ENCODE measurements at places on chromosomes 12 and 14.

DNA sequence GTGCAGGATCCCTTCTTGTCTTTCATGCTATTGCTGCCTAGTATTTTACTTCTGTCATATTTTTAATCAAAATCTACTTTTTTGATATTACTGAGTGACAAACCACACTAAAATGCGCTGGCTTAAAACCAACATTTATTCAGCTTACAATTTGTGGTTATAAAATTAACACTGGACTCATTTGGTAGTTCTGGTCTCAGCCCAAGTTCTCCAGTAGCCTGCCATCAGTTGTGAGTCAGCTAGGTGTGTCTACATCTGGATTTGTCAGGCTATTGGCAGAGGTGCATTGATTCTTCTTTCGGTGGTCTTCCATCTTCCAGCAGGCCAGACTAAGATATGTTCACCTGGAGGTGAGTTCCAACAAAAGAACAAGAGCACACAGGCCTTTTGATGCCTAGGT is 765.1 kb upstream of the FBXO33 start:
- DNase-seq: no peak

DNA sequence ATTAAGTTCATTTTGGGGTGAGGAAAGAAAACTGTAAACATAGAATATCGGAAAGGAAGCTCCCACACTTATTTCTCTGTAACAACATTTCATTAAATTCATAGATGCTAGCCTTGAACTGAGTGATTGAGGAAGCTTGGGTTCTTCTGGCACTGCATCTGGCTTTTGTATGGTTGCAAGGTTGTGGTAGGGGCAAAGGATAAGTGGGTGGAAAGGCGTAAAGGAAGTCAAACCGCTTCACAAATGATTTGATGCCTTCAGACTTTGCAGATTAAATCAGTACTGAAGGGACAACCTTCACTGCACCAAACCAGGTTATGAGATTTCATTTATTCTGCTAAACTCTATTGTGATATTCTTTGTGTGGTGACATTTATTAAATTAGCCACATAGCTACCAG is 28.1 kb upstream of the PAX9 start:
- DNase-seq: no peak

DNA sequence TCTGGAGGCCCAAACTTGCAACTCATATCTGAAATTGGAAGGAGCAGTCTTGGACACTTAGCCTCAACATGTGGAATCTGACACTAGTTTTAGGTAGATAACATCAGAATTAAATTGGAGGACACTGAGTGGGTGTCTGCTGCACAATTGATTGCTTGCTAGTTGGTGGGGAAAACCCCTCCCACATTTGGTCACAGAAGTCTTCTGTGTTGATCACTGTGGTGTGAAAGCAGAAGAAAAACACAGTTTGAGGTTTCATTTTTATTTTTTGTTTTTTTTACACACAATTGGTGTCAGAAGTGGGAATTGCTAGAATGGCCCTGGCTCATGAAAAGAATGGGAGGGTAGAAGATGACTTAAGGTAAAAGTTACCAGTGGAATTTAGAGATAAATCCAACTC is 78.0 kb upstream of the CD163 start:
- no peak for DNase-seq

DNA sequence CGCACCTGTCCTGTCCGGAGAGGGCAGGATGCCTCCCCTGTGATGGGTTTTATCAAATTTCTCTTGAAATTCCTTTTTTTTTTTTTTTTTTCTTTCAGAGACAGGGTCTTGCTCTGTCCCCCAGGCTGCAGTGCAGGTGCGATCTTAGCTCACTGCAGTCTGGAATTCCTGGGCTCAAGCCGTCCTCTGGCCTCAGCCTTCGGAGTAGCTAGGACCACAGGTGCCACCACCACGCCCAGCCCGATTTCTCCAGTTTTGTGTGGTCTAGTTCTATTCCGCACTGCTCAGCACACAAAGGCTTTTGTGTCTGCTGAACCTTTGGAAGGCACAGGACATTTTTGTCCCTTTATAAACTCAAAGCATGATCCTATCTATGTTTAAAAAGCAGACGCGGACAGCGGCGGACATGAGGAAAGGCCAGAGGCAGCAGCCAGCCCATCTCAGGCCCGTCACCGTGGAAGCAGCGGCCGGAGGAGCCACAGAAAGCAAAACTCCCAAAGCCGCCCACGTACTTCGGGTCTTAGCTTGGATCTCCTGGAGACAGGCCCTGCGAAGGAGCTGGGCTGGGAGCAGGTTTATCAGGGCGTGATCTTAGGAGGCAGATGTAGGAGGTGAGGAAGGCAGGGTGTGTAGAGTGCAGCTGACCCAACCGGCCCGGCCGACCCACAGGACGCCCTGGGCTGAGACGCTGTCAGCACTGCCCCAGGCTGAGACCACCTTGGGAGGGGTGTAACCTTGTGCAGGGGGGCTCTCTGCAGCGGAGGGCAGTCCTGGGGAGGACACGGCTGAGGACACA is 30.9 kb upstream of the FBRSL1 start:
- DNase-seq: no peak

GRCh38 chr12:89328151-89329030 is 23.9 kb downstream of the DUSP6 start:
- DNase-seq: no peak

DNA sequence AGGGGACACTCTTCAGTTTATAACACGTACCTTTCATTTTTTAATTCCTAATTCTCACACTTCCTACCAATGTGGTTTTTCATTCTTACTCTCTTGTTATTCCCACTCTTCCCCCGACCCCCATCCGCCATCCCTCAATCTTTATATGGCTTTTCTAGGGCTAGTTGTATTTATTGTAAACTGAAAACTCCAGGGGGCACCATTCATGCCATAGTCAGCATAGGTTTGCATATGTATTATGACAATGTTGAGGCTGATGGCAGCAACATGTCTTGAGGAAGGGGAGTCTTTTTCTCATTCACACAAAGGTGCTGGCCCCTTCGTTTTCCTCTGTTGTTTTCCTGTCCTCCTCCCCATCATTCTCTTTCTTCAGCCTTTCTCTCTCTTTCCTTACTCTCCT is 27.7 kb upstream of the LTA4H start:
- DNase-seq: peak; percentile 59

DNA sequence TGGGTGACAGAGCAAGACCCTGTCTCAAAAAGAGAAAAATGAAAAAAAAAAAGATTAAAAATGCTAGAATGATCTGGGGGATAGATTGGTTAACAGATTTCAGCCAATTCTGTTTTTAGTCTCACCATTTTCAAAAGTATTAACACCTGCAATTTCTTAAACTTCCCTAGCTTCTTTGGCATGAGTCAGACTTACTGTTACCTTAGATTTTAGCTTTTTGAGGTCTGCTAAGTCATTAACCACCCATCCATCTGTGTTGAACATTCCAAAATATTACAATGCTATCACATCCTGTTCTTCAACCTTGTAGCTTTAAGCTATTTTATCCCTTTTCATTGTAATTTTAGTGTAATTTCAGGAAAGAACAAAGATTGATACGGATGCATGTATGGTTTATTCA is 59.3 kb downstream of the PPP1R13B start:
- DNase-seq: no peak

GRCh38 chr12:125093681-125094330 is 28.6 kb downstream of the AACS start:
- no peak for DNase-seq

GRCh38 chr12:57404966-57405640 is 25.7 kb downstream of the R3HDM2 start:
- DNase-seq: no peak

DNA sequence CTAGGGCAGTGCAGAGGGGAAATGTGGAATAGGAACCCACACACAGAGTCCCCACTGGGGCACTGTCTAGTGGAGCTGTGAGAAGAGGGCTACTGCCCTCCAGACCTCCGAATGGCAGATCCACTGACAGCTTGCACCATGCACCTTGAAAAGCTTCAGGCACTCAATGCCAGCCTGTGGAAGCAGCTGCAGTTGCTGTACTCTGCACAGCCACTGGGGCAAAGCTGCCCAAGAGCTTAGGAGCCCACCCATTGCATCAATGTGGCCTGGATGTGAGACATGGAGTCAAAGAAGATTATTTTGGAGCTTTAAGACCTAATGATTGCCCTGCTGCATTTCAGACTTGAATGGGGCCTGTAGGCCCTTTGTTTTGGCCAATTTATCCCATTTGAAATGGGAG is 21.7 kb upstream of the CCDC88C start:
- no peak for DNase-seq

GRCh38 chr14:67734675-67735074 is 33.0 kb downstream of the RDH12 start:
- no peak for DNase-seq

- no peak for DNase-seq
These were observed 206.4 kb upstream of the GRIP1 start for GRCh38 chr12:66885115-66885875.

DNA sequence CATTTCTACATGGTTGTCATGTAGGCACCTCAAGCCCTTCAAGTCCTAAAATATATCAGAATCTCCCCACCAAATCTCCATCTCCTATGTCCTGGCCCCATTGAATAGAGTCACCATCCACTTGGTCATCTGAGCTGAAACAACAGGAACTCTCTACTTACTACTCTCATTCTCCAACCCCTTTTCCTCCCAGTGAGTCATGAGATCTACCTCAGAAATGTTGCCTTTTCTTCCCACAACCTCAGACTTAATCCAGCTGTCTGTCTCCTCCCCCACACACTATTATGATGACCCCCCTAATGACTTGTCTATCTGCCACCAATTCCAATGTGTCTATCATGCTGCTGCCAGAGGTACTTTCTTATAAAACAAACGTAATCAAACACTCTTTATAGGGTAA is 72.3 kb upstream of the TMEM263 start:
- no peak for DNase-seq

DNA sequence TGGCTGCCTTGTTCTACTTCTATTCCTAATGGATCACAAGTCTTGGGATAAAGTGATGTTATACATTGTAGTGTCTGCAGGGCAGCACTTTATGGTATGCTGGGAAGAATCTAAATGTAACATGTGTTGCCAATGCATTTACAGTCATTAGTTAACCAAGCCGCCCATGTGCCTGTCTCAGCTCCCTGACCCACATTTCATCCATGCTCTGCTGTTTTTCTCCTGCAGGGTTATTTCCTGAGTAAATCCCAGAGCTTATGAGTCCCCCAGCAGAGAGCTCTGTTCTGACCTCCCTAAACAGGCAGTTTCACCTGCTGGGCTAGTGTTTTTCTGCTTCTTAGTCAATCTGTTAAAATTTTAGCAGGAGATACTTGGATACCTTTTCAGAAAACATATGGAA is 4.4 kb upstream of the TMTC2 start:
- no peak for DNase-seq

GRCh38 chr14:33910435-33910834 is 40.4 kb downstream of the EGLN3 start:
- DNase-seq: no peak

DNA sequence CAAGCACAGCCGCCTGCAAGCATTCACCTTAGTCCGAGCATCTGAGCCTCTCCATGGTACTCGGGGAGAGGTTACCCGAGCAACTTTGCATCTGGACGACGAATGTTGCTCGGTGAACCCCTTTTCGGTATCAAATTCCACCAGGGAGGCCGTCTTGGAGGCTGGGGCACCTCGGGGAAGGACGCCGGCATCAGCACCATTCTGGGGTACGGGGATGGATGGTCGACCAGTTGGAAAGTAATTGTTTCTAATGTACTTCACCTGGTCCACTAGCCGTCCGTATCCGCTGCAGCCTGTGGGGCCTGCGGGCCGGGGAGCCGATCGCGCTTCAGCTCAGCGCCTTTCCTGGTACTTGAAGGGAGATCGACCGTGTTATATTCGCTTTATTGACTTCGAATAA is 161.7 kb upstream of the RTL1 start:
- DNase-seq: no peak

DNA sequence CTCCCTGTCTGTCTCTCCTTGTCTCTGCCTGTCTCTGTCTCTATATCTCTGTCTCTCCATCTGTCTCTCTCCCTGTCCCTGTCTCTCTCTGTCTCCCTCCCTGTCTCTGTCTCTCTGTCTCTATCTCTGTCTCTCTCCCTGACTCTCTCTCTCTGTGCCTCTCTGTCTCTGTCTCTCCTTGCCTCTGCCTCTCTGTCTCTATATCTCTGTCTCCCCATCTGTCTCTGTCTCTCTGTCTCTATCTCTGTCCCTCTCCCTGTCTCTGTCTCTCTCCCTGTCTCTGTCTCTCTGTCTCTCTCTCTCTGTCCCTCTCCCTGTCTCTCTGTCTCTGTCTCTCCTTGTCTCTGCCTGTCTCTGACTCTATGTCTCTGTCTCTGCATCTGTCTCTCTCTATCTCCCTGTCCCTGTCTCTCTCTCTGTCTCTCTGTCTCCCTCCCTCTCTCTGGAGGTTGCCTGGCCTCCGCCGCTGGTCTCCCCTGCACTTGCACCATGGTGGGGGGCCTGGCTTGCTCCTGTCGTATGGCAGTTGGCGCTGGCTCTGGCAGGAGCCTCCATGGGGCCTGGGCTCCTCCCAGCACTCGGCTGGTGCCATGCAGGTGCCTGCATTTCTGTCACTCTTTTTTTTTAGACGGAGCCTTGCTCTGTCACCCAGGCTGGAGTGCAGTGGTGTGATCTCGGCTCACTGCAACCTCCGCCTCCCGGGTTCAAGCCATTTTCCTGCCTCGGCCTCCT is 28.3 kb downstream of the MMP17 start:
- DNase-seq: no peak

- DNase-seq: no peak
These were observed 122.9 kb downstream of the TSPAN9 start for GRCh38 chr12:3200032-3200617.

DNA sequence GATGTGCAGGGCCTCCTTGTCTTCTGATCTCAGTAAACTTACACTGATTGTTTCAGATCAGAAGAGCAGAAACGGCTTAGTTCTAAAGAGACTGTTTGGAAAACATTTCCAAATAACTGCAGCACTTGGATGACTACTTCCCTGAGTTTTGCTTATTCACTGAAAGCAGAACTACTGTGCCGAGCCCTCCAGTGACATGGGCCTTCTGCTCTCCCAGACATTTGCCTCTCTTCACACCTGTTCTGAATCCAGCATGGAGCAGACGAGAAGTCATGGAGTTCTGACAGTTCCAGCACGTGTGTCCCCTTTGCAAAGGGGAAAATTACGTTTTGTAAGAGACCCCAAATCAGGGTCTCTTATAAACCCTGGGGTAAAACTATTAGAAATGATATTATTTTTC is 31.4 kb downstream of the ETNK1 start:
- DNase-seq: no peak

- DNase-seq: no peak
These were observed 133.6 kb upstream of the SLC35F4 start for GRCh38 chr14:57999471-57999870.

- no peak for DNase-seq
These were observed 179.2 kb downstream of the PTPN11 start for GRCh38 chr12:112597986-112598385.
